ENCODE measurements at places on chromosomes 5 and 9.
A peak's percentile ranks its signal among the peaks of the same experiment; 100 is the strongest.

GRCh38 chr5:102523541-102524175, 24.9 kb upstream of the SLCO6A1 start:
- no peak for DNase-seq

DNA sequence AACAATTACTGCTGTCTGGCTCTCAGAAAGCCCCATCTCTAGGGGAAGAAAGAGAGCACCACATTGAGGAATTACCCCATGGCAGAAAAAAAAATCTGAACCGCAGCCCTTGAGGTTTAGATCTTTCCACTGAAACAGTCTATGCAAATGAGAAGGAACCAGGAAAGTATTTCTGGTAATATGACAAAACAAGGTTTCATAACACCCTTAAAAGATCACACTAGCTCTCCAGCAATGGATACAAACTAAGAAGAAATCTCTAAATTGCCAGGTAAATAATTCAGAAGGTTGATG, 427.1 kb downstream of the PRELID2 start:
- DNase-seq = no peak

DNA sequence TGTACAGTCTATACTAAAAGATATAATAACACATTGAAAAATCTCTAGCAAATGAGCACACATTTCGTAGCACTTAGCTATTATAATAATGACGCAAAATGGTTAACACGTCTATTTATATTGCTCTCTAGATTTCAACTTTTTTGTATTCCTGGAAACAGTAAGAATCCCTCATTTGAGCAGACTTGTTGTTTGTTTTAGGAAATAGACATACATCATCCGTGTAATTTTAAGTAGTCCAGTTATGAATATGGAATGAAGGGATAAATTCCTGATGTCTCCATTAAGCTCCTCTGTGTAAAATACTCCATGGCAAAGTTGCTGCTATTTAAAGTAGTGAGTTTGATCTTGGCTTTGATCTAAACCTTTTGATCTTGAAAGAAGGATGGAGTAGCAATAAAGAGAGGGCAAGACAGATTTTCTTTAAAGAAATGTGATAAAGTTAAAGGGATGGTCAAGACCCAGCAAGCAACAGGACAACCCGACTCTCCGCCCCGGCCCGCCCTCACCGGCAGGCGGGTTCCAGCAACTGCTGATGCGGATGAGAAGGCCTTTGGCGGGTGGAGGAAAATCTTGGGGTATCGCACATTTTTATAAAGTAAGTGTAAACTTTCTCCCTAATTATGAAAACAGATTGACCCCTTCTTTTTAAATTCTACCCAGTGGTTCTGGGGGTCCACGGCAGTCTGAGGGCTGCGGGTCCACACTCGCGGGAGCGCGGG, 277.4 kb downstream of the AOPEP start:
- peak; percentile 74 for DNase-seq

GRCh38 chr9:127185931-127186781, 63.7 kb upstream of the ANGPTL2 start:
- peak; percentile 89 for DNase-seq

GRCh38 chr9:8679371-8679822, 879.8 kb upstream of the DMAC1 start:
- DNase-seq = no peak

DNA sequence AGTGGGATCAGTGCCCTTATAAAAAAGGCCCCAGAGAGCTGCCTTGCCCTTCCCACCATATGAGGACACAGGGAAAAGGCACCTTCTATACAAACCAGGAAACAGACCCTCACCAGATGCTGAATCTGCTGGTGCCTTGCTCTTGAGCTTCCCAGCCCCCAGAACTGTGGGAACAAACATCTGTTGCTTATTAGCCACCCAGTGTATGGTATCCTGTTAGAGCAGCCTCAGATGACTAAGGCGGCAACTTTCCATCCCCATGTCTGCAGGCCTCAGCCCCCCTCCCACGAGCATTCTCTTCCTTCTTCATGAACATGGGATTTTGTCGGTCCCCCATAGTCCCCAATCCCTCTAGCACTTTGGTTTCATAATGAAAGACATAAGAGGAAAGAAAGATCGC, 202.5 kb upstream of the GAS1 start:
- no peak for DNase-seq

All from right forelimb (tissue), 1 donor.